ENCODE measurements at places on chromosomes 2 and 18. TPM values are rescaled to one million over a fixed set of nuclear protein-coding genes. Genes with fewer than 3 reads are reported as not detected.

DNA sequence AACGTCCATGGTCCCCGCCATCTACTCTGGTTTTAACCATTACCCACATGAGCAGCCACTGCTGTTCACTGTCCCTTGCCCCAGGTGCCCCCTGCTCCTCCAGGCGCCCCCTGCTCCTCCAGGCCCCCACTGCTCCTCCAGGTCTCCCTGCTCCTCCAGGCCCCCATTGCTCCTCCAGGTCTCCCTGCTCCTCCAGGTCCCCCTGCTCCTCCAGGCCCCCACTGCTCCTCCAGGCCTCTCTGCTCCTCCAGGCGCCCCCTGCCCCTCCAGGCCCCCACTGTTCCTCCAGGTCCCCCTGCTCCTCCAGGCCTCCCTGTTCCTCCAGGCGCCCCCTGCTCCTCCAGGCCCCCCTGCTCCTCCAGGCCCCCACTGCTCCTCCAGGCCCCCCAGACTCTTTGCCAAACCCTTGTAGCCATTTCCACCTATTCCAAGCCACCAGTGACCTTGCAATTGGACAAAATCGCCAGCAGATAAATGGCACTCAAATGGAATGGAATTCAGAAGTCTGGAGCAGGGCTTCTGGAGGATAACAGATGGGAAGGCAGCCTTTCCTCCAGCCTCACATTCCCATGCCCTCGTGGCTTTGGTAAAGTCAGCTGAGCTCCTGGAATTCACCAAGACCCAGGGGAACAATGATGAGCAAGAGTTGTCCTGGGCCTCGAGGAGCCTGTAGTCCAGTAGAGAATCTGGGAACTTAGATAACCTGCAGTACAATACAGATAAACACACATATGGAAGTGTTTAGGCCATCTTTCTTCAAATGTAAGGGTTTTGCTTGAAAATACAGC lies 13.3 kb upstream of the RPL31 start:
- DNase-seq: no peak

- DNase-seq: peak; percentile 53
Observed at GRCh38 chr2:207241198-207241597, 75.5 kb upstream of the KLF7 start.

The SLC5A7 gene
- total RNA-seq: not detected

The MTIF2 gene
- 38.8 TPM for total RNA-seq

GRCh38 chr2:205947621-205948495 lies 138.1 kb downstream of the INO80D start:
- DNase-seq: peak; percentile 64

The VWA3B gene
- total RNA-seq: not detected

DNA sequence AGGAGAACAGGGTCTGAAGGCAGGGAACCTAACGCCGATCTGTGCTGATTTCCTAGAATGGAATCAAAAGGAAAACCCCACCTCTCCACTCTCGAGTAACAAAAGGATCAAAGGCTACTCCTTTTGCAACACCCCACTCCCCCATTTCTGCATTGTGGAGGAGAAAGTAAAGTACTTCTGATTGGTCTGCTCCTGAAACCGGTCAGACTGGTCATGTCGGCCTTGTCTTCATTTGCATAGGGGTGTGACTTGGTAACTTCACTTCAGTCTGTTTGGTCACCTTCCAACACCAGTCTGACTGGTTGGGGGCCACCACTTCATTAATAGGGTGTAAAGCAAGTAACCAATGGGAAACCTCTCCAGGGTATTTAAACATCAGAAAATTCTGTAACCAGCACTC lies 771.9 kb downstream of the ERBB4 start:
- DNase-seq: no peak

DNA sequence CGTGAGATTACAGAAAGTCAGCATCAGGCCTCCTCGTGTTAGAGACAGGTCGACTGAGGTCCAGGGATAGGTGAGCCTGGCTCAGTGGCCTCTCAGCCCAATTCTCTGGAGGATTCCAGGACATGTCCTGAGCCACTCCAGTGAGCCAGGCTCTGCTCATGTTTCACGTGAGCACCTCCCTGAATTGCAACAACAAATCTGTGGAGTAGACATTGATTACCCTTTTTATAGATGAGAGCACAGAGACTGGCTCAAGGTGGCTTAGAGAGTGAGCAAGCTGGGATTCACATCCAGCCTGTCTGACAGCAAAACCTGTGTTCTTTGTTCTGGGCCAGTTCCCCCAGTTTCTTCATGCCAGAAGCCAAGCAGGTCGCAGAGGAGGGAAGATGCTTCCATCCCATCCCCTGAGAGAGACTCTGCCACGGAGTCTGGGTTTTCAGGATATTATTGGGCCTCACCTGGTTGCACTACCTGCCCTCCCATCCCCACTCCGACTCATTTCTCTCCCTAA lies 46.4 kb downstream of the HS1BP3 start:
- no peak for DNase-seq

The IMPACT gene
- total RNA-seq: 13.6 TPM

The PIEZO2 gene
- not detected for total RNA-seq

The ACADL gene
- total RNA-seq: not detected

DNA sequence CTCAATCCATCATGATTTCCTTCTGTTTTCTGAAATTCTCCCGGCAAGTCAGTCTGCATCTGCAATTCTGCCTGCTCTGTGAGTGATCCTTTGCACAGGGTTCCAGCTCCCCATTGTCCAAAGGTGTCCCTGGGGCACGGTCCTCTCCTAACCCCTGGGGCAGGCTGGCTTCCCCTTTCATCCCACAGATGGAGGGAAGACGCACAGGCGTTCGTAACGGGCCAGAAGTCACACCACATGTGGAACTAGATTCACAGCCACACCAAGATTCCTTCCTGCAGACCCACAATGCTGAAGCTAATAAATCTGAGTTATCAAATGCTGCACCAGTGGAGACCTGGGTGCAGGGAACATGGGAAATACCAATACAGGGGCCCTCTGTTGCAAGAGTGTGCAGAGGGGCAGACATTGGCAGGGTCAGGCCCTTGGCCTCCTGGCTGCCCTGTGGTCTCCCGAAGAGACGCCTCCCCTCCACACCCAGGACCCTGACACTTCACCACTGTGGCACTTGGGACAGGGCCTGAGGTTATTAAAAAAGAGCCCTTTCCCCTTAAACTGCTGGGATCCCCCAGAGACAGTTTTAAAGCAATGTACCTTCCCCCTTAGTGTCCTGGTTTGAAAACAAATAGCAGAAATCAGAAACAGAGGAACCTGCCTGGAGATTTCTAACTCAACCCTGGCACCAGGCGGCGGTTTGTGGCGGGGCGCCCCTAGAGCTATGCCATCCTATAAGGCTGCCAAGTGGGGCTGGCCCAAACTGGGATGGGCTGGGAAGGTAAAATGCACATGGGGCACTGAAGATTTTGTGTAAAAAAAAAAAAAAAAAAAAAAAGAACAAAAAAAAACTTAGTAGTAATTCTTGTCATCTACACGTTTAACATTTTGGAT lies 15.4 kb downstream of the ZNF516 start:
- no peak for DNase-seq

DNA sequence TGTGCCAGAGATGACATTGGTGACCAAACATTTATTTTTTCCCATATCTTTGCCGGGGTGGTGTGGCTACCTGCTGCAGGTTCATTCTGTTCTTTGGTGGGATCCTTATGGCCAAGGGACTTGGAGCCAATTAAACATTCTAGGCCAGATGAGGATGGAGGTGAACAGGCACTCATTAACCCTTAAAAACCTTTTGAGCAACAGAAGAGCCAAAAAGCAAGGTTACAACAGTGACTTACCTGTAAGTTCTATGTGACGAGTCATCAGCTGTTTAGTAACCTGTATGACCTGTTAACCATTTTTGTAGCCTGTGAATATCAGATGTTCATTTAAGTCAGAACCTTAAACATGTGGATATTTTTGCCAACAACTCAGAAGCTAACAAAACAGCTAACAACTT lies 105.6 kb downstream of the XRCC5 start:
- DNase-seq: no peak

The SERPINB3 gene
- total RNA-seq: not detected

DNA sequence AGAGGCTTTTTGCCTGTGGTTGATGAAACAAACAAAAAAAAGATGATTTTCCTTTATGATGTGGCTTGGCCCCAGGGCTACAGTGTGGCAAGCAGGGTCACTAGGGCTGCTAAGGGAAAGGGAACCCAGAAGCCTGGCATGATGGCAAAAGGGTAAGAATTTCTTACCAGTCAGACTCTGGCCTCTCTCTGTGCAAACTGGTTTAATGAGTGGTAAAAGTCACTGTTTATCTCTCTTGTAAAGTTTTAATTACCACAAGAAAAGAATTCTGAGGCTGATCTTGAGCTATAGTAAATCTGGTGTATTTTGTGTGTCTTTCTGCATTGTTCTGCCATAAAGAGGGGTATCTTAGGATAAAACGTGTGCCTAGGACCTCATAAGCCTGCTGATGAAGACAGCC lies 275.4 kb downstream of the STK39 start:
- no peak for DNase-seq

GRCh38 chr2:23484767-23485166 lies 99.8 kb downstream of the KLHL29 start:
- DNase-seq: no peak

DNA sequence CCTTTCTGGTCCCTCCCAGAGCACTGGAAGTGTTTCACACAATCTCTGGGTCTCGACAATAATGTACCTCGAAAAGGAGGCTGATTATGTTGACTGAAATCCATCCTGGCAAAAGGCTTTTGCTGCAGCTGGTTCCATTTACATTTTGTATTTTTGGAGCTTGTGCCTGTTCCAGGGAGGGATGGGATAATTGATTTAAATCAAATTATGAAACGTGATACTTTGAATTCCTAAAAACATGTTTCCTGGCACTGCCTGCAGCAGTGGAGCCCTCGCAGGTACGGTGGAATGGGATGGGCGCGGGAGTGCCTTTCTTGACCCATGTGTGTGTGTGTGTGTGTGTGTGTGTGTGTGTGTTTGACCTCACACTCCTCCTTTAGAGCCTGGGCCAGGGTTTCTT lies 455.5 kb upstream of the MEIS1 start:
- DNase-seq: no peak

DNA sequence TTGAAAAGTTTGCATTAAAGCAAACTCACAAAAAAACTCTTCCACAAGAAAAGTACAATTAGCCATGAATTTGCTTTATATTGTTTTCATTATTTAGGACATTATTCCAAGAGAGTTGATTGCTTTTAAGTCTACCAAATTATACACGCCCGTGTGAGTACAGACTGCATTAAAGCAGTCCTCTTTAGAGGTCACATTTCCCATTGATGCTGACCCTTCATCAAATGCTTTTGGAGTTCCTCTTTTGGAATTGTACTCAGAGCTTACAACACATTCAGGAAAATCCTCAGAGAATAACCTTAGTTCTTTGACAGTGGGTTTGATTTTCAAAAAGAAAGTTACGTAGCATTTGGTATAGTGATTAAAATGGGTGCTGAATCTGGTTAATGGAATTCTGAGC lies 256.1 kb downstream of the CDH2 start:
- no peak for DNase-seq

GRCh38 chr2:239666855-239667376 lies 266.1 kb upstream of the HDAC4 start:
- no peak for DNase-seq

DNA sequence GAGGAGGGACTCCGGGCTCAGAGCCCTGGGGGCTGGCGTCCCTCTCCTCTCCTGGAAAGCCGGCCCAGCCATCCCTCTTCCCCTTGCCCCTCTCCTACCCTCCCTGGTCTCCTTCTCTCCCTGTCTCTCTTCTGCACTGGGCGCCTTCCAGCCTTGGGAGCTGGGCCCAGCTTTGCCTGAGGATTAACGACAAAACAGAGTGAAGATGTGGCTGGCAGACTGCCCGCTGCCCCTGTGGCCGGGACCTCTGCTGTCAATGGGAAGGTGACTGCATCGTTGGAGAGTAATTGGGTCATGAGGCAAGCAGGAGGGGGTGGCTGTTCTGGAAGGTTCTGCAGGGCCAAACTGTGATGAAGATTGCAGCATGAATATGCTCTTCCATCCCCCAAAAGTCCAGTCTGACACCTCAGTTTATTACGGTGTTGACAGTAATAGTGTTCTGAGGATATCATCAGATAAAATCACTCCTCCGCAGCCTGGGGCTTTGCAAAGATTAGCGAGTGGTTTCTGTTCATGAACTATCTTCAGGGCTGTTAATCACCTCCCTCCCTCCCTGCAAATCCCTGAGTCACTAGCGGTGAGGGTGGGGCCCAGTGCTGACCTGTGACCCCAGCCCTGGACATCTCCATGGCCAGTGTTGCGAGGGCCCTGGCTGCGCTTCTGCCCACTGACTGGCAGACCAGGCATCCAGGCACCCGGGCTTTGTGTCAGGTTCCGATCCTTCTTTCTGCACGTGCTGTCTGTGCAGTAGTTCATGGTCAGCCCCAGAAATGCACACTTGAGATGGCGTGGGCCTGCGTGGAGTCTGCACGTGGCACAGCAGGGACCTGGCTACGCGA lies 23.0 kb downstream of the RTP5 start:
- DNase-seq: no peak

The CCDC141 gene
- total RNA-seq: 6.1 TPM

The IL36G gene
- not detected for total RNA-seq

DNA sequence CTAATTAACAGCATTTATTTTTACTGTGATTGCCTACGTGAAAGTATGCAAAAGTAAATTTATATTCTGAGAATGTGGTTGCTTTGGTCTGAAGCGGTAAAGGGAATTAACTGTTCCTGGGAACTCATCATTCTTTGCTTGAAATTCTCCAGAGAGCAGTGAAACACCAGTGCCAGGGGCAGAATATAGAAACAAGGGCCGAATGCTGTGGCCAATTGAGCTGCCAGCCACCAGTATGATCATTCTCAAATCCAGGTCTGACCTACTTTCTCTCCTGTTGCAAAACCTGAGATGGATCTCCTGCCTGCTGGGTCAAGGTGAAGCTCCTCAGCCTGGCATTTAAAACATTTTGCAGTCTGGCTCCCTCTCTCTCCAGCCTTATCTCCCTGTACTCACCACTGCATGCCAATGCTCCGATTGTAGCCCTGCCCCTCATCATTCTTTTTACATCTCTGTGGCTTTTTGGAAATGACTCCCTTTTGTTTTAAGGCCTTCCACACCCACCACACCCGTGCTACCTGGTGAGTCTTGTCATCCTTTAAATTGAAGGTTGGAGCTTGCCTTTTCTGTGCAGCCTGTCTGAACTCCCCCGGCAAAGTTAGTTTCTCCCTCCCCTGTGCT lies 94.5 kb upstream of the TMEM178A start:
- no peak for DNase-seq

The PLCD4 gene
- 0.36 TPM for total RNA-seq

The PLCL1 gene
- total RNA-seq: 4.9 TPM

The DNAJB2 gene
- total RNA-seq: 59.7 TPM

The PTPRM gene
- 2.8 TPM for total RNA-seq

GRCh38 chr18:54947091-54947490 lies 12.2 kb downstream of the CCDC68 start:
- no peak for DNase-seq

The CCDC121 gene
- not detected for total RNA-seq

The NDC80 gene
- 66.8 TPM for total RNA-seq

- DNase-seq: no peak
Observed at GRCh38 chr2:202932425-202933138, 20.5 kb downstream of the CARF start.

The CYP1B1 gene
- 41.7 TPM for total RNA-seq

Measured in activated naive CD4-positive, alpha-beta T cell treated with anti-CD3 and anti-CD28 coated beads, Interleukin-2, amount 50 U/mL, for 72 hours (primary cell).